ENCODE measurements at places on chromosomes 13 and 19. TPM values are rescaled to one million over a fixed set of nuclear protein-coding genes. Genes with fewer than 3 reads are reported as not detected.

Gene PCP2
- total RNA-seq = not detected

GRCh38 chr13:96481482-96481881 is 391.6 kb downstream of the HS6ST3 start:
- no peak for DNase-seq

DNA sequence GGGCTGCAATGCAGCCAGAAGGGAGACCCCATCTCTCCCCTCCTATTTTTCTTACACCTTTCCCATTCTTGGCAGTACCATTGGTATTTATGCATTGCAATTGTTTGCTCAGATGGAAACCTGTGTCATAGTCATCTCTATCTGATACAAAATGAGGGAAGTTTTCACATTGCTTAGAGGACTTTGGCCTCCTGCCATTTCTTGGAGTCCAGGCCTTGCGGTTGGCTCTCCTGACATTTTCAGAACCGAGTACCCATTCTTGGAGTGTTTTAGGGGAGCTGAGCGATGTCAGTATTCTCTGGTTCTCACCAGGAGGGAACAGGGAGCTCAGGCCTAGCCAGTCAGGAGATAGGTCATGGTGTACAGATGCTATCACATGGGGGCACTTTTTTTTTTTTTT is 1.5 kb downstream of the SIN3B start:
- no peak for DNase-seq

DNA sequence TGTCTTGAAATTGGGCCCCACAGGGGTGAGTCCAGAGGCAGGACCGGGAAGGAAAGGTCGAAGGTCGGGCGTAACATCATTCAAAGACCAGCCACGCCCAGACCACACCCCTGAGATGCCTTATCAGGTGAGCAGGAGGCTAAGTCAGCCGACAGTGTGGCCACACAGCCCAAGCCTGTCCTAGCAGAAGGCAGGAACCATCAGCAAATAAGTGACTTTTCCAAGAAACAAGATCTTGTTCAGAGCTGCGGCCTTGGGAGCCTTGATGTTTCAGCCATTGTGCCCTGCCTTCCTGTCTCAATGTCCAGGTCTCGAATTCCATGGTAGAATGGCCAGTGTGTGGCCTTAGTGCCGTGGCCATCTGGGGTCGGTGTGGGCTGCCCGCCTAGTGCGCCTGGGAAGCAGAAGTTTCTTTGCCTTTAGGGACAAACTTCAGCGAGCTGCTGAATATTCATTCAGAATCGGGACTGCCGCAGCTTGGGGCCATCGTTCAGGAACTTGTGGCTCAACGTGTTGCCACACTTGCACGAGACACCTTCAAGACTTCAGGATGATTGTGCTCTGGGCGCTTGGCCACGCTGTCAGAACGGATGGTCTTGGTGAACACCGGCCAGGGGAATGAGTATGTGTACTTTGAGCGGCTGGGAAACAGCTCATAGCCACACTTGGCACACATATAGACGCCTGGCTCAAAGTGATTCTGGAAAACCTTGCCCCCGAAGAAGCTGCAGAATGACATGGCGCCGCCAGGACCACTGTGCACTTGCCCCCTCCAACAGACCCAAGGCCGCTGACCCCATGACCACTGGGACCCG is 6.1 kb upstream of the IFNL4 start:
- DNase-seq = no peak
